KBM-7 (cell line): ENCODE measurements at places on chromosomes 5 and 9.

DNA sequence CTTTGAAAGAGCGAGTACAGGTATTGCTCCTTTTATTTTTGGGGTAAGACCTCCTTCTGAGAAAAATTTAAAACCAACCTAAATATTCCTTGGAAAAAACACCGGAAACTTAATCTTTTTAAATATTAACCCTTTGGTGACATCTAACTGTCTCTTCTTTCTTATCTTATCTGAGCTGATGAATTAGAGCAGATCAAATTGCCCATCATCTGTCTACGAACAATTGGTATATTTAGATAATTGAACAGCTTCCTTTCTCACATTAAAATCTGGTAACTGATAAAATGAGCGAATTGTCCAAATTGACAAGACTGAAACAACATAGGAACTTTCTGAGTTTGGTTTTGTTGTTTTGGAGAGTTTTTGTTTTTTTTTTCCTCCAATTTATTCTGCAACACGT, 2.0 kb downstream of the ISL1 start:
- DNase-seq: no peak

DNA sequence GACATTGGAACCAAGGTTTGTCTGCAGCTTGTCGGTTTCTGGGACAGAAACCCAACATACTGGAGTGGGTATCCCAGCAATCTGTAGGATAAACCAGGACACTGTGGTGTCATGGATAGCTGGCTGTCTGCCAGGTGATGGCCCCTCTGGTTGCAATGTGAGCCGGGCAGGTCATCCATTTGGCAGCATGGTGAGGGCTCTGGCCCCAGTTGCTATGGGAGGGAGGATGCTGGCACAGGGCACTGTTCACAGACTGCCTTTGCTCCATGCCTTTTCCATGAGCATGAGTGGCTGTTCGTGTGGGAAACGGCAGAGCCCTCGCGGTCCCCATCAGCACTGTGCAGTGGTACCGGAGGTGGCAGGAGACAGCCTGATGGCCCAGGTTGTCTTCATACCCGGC, 6.4 kb downstream of the S1PR3 start:
- DNase-seq: no peak

DNA sequence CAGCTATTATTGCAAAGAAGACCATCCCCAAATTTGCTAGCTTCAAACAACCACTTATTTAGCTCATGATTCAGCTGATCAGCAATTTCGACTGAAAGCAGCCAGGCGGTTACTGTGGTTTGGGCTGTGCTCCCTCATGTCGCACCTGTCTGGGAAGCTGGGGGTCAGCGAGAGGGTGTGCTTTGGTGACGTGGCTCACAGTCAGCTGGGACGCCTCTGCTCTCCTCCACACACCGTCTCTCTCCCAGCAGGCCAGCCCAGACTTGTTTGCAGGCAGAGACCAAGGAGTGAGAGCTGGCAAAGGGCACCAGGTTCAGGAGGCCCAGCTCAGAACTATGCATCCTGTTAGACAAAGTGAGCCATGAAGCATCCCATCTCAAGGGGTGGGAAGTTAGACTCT, 140.9 kb downstream of the SYK start:
- DNase-seq: no peak

GRCh38 chr9:84593352-84593751, 76.2 kb upstream of the NTRK2 start:
- no peak for DNase-seq
